Tibial nerve (tissue), 4 donors: ENCODE measurements at places on chromosomes 1 and 21.

- peaks cover 7% of the 10 kb centered on the region for H3K4me1 ChIP-seq
- H3K4me3 ChIP-seq: no peak overlapping the region
- DNase-seq: no peak
- H3K27me3 ChIP-seq: no peaks in the 10 kb centered on the region
These were observed 55.4 kb upstream of the SCYL3 start for GRCh38 chr1:169949139-169949538.

GRCh38 chr21:27246741-27247140, 279.9 kb upstream of the ADAMTS5 start:
- no peak for DNase-seq
- H3K4me1 ChIP-seq: no peaks in the 10 kb centered on the region
- no peak overlapping the region for H3K4me3 ChIP-seq
- H3K27me3 ChIP-seq: no peaks in the 10 kb centered on the region

DNA sequence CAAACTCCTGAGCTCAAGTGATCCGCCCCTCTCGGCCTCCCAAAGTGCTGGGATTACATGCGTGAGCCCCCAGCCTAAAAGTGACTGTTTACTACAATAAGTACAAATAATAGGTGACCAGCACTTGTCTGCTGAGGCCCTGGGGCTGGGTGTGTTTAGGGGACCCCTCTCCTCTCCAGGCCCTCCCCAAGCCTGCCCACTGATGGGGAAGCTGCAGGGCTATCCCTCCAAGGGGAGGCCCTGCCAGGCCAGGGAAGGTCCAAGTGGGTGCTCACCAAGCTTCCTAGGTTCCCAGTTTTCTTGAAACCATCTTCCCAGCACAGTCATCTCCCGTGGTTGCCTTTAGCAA, 60.7 kb downstream of the H3-3A start:
- DNase-seq: no peak
- H3K36me3 ChIP-seq: no peaks in the 10 kb centered on the region
- H3K27me3 ChIP-seq: peaks cover 3% of the 10 kb centered on the region
- no peaks in the 10 kb centered on the region for H3K4me1 ChIP-seq
- peak overlapping the region; percentile 92 for H3K27ac ChIP-seq
- H3K4me3 ChIP-seq: no peak overlapping the region

DNA sequence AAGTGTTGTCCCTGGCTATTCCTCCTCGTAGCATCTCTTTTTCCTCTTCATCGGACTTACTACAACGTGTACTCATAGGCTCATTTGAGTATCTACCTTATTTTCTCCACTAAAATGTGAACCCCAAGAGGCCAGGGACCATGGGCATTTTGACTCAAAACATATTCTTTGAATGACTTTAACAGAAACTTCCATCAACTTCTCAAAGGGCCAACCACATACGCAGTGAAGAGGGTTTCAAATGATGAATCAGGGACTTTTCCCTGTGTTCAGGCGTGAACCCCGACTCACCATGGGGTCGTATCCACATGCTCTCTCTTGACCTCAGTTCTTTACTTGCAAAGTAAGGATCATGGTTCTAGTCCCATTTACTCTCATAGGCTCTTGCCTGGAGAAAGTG, 20.2 kb upstream of the GPR137B start:
- H3K36me3 ChIP-seq: no peaks in the 10 kb centered on the region
- H3K27ac ChIP-seq: no peak overlapping the region
- no peaks in the 10 kb centered on the region for H3K27me3 ChIP-seq
- H3K4me3 ChIP-seq: no peak overlapping the region

DNA sequence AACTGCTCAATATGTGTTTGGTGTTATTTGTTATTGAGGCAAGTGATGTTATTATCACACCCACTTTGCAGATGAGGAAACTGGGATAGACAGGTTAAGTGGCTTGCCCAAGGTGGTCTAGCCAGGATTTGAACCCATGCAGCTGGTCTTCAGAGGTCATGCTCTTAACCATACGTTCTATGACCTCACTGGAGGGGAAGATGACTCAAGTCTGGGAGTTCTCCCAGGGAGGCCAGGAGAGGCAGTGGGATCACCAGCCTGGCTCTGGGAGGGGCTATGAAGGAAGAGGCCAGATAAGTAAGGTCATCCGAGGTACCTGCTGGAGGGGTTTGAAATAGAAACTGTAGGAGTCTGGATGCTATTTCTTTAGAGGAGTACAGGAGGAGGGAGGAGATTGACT, 95.3 kb downstream of the NAV1 start:
- H3K36me3 ChIP-seq: no peaks in the 10 kb centered on the region
- no peak overlapping the region for H3K27ac ChIP-seq
- H3K27me3 ChIP-seq: no peaks in the 10 kb centered on the region
- no peak overlapping the region for H3K4me3 ChIP-seq
- H3K4me1 ChIP-seq: no peaks in the 10 kb centered on the region

GRCh38 chr1:63124666-63125191, 197.6 kb upstream of the FOXD3 start:
- H3K27ac ChIP-seq: peak overlapping the region; percentile 83
- H3K4me1 ChIP-seq: peaks cover 56% of the 10 kb centered on the region
- no peaks in the 10 kb centered on the region for H3K27me3 ChIP-seq
- H3K4me3 ChIP-seq: no peak overlapping the region
- H3K36me3 ChIP-seq: no peaks in the 10 kb centered on the region
- DNase-seq: no peak

DNA sequence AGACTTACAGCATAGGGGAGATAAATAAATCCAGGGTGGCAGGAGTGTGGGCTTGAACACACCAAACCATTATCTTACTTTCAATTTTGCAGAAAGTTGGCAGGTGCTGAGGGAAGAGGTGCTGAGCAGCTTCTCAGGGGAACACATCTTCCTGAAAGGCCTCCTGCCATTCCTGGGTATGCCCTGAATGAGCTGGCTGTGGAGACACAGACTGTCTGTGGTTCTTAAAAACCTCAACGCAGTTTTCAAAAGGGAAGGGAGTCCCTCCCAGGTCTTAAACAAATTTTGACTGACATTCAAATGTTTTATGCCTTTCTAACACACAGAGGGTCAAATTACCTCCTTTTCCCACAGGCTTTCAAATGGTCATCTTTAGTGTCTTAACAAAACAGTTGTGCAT, 166.9 kb downstream of the TNFSF18 start:
- no peak overlapping the region for H3K4me3 ChIP-seq
- H3K27me3 ChIP-seq: no peaks in the 10 kb centered on the region
- DNase-seq: no peak
- H3K36me3 ChIP-seq: no peaks in the 10 kb centered on the region
- no peak overlapping the region for H3K27ac ChIP-seq

DNA sequence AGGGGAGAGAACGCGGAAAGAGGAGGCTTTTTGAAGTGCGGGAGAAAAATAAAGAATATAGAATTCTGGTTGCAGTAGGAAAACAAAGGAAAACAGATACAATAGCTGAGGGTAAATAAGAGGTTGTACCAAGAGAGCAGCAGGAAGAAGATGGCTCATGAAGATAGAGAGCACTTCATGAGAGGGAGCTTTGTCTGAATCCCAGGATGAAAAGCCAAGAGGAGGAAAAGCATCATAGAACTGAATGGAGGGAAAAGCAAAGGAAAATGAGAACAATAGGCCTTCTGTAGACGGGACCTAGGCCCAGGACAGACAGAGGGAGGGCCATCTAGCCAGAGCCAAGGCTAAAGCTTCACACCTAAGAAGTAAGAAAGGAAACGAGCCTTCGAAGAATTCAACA, 49.5 kb downstream of the ATP6V1G3 start:
- DNase-seq: no peak
- no peaks in the 10 kb centered on the region for H3K27me3 ChIP-seq
- H3K4me3 ChIP-seq: no peak overlapping the region
- H3K36me3 ChIP-seq: no peaks in the 10 kb centered on the region
- no peak overlapping the region for H3K27ac ChIP-seq
- no peaks in the 10 kb centered on the region for H3K4me1 ChIP-seq

GRCh38 chr1:203744075-203744972, 20.7 kb upstream of the LAX1 start:
- H3K27me3 ChIP-seq: no peaks in the 10 kb centered on the region
- peaks cover 26% of the 10 kb centered on the region for H3K4me1 ChIP-seq
- H3K36me3 ChIP-seq: no peaks in the 10 kb centered on the region

- H3K36me3 ChIP-seq: no peaks in the 10 kb centered on the region
- no peak overlapping the region for H3K4me3 ChIP-seq
- DNase-seq: no peak
- H3K4me1 ChIP-seq: no peaks in the 10 kb centered on the region
- no peaks in the 10 kb centered on the region for H3K27me3 ChIP-seq
- H3K27ac ChIP-seq: no peak overlapping the region
These were observed 72.2 kb downstream of the TDRD5 start for GRCh38 chr1:179663810-179664209.

DNA sequence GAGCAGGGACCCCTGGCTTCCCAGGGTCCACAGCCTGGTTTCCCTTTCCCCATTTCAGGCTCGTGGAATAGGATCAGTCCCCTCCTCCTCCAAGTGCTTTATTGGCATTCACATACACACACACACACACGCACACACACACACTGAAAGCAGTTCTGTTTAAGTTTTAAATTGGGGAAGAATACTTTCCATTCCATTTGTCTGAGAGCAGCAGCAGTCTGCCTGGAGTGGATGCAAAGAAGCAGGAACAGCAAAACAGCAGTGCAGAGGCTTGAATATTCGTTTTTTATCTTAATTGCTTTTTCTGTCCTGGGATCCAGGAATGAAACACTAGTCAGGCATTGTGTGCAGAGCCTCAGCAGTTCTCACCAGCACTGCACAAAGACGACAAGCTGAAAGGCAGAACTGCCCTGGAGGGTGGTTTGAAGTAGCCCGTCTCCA, 7.1 kb downstream of the CYB561D1 start:
- H3K27ac ChIP-seq: peak overlapping the region; percentile 54
- no peak overlapping the region for H3K4me3 ChIP-seq
- no peaks in the 10 kb centered on the region for H3K27me3 ChIP-seq

GRCh38 chr1:72521659-72522058, 239.3 kb upstream of the NEGR1 start:
- no peaks in the 10 kb centered on the region for H3K4me1 ChIP-seq
- H3K27me3 ChIP-seq: no peaks in the 10 kb centered on the region
- no peak overlapping the region for H3K4me3 ChIP-seq
- no peaks in the 10 kb centered on the region for H3K36me3 ChIP-seq
- H3K27ac ChIP-seq: no peak overlapping the region
- no peak for DNase-seq

DNA sequence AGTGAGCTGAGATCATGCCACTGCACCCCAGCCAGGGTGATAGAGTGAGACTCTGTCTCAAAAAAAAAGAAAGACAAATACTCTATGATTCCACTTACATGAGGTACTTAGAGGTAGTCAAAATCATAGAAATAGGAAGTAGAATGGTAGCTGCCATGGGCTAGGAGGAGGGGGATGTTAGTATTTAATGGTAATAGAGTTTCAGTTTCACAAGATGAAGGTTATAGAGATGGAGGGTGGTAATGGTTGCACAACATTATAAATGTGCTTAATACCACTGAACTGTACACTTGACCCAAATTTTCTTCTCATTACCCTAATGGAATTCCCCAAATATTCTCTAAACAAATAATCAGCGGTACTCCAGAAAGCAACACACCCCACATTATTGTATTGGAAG, 12.8 kb downstream of the EIF2B3 start:
- no peak overlapping the region for H3K27ac ChIP-seq
- peaks cover 62% of the 10 kb centered on the region for H3K36me3 ChIP-seq
- no peaks in the 10 kb centered on the region for H3K27me3 ChIP-seq
- no peak for DNase-seq
- no peak overlapping the region for H3K4me3 ChIP-seq

DNA sequence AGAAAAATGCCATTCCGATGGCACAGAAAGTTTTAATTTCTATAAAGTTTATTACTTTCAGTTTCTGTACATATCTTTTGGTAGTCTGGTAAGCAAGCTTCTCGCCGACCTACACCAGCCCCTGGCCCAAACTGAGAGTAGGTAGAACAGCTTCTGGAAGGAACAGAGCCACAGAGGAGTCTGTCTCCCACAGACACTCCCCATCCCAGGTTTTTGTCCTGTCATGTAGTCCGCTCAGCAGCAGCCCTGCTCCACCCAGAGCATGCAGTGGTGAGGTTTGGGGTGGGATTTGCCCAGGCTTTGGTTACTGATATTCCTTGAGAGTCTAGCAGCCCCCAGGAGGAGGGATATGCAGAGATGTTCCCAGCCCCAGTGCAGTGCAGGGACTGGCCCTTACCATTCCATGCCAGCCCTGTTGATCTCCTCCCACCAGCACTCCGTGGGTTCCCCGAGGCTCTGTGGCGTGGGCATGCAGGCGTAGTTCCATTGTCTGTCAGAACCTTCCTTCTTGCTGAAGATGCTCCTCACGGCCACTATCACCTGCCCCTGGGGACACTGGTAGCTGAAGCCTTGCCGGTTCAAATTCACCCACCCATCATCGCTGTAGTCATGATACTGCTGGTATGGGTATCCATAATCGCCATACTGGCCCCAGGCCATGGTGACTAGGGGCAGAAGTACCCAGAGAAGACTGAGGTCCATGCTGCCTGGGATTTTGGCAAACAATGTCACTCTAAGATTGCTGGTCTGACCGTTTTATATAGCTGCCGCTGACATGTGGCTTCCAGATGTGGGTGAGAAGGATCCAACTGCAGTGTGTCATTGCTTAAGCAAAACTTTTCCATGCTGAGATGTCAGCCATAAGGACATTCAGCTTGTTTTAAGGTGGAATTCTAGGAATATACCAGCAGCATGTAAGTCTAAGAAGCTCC, at the start of gene DPT:
DPT (minus strand) TSS at position 734 of the 932 bp plus-strand sequence; CDS start at position 702, 32 bp downstream.
- H3K4me1 ChIP-seq: peaks cover 24% of the 10 kb centered on the region
- H3K4me3 ChIP-seq: peak within 1 kb of the TSS; percentile 5
- H3K27me3 ChIP-seq: no peaks in the 10 kb centered on the region

DNA sequence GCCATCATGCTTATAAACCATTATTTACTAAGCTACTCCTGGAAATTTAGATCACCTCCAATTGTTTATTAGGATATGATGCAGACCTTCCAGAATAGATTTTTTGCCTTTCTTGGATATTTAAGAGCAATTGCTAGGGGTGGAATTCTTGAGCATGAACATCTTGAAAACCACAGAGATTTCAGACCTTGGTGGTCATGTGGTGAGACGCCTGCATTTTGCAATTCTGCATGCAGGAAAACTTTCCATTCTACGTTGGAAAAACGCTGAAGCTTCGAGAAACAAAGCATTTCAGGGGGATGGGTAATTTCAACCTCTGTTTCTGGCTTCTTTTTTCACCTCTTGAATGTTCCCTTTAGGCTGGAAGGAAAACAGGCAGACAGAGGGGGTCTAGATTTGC, 596.3 kb downstream of the KIF26B start:
- DNase-seq: no peak
- H3K27me3 ChIP-seq: no peaks in the 10 kb centered on the region
- no peaks in the 10 kb centered on the region for H3K36me3 ChIP-seq
- H3K27ac ChIP-seq: no peak overlapping the region
- H3K4me1 ChIP-seq: no peaks in the 10 kb centered on the region

GRCh38 chr1:61077676-61078541, 4.5 kb upstream of the NFIA start:
- peak overlapping the region; percentile 48 for H3K4me3 ChIP-seq
- H3K27ac ChIP-seq: peak overlapping the region; percentile 83
- H3K36me3 ChIP-seq: no peaks in the 10 kb centered on the region
- no peaks in the 10 kb centered on the region for H3K27me3 ChIP-seq
- H3K4me1 ChIP-seq: peaks cover 29% of the 10 kb centered on the region
- peak; percentile 91 for DNase-seq

- DNase-seq: no peak
- no peaks in the 10 kb centered on the region for H3K36me3 ChIP-seq
- H3K4me1 ChIP-seq: no peaks in the 10 kb centered on the region
- no peak overlapping the region for H3K27ac ChIP-seq
- H3K27me3 ChIP-seq: no peaks in the 10 kb centered on the region
These were observed 118.8 kb downstream of the PIK3R3 start for GRCh38 chr1:46013581-46013980.

- no peaks in the 10 kb centered on the region for H3K4me1 ChIP-seq
- H3K27ac ChIP-seq: no peak overlapping the region
- no peak for DNase-seq
- H3K27me3 ChIP-seq: no peaks in the 10 kb centered on the region
These were observed 45.7 kb upstream of the TLR5 start for GRCh38 chr1:223188618-223189356.
